ENCODE measurements at places on chromosomes 11 and 22.

DNA sequence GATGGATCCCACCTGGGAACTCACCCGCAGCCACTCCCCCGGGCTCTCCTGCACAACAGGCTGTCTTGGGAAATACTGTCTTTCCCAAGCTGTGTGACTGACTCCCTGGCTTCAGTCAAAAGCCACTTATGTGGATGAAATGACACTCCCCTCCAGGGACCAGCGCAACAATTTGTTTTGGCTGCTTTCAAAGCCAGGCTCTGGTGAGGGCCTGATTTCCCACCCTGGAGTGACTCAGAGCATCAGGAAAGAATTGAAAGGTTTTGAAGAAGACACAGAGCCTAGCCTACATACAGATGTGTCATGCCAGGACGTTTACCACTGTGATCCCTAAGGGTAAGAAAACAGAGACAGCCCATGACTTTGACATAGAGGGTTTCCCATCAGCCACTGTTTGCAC, 550.5 kb downstream of the MIAT start:
- DNase-seq, result no peak

- DNase-seq, result no peak
These were observed 32.7 kb downstream of the METTL15 start for GRCh38 chr11:28140689-28141455.

DNA sequence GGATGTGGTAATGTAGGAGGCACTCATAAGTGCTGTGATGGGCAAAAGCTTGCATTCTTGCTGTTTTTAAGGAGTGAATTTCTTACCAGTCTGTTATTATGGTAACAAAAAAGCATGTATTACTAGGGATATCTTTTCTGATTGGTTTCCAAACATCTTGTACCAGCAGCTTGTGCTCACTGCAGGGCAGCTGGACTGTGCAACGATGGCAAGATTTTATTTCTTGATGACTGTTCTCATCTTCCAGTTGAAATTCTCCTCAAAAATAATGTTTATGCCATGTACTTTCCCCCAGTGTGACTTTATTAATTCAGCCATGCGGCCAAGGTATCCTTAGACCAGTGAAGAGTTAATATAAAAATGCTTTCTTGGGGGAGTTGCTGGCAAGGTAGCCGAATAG, 35.4 kb downstream of the EMSY start:
- DNase-seq, result no peak

- peak; percentile 46 for DNase-seq
These were observed 4.5 kb downstream of the NEAT1 start for GRCh38 chr11:65426839-65427690.

GRCh38 chr11:72776117-72776843, 17.6 kb downstream of the STARD10 start:
- DNase-seq, result no peak

- no peak for DNase-seq
These were observed 94.5 kb downstream of the ME3 start for GRCh38 chr11:86577644-86578636.

GRCh38 chr11:112539741-112540140, 279.1 kb upstream of the PLET1 start:
- no peak for DNase-seq

DNA sequence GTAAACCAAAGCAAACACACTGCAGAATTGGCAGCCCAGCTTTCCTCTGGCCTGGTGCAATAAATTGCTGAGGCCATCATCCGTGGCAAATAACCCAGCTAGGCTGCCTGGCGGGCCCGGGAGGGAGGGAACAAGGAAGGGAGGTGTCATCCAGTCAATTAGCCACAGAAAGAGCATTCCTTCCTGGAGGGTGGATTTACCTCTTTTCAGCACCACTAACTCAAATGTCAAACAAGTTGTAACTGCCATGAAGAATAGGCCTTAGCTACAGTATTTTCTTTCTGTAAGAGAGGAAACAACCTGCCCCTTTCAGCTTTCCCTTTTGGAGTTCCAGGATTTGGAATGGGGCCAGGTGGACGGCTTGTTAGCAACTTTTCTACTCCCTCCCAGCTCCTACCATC, 163.8 kb upstream of the BDNF start:
- DNase-seq, result no peak

DNA sequence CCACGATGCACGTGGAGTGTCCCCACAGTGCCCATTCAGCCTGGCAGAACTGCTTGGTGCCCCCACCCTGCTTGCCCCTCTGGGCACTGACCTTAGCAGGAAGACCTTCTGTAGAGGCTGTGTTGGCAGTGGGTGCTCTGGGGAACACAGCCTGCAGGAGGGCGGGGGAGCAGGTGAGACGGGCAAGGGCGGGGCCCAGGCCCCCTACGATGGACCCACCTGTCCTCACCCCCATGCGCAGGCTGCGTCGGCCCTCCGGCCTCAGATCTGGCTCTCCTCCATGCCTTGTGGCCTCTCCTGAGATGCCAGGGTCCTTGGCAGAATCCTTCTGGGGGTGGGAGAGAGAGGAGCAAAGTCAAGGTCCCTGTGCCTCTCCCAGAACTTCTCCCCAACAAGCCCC, 10.9 kb downstream of the CDC42BPG start:
- no peak for DNase-seq

GRCh38 chr11:2041963-2042362, 44.3 kb upstream of the H19 start:
- DNase-seq, result no peak

- DNase-seq, result no peak
These were observed 13.1 kb downstream of the OR52A5 start for GRCh38 chr11:5124891-5125620.

GRCh38 chr11:69642913-69643632, 2.1 kb downstream of the CCND1 start:
- DNase-seq, result peak; percentile 78

DNA sequence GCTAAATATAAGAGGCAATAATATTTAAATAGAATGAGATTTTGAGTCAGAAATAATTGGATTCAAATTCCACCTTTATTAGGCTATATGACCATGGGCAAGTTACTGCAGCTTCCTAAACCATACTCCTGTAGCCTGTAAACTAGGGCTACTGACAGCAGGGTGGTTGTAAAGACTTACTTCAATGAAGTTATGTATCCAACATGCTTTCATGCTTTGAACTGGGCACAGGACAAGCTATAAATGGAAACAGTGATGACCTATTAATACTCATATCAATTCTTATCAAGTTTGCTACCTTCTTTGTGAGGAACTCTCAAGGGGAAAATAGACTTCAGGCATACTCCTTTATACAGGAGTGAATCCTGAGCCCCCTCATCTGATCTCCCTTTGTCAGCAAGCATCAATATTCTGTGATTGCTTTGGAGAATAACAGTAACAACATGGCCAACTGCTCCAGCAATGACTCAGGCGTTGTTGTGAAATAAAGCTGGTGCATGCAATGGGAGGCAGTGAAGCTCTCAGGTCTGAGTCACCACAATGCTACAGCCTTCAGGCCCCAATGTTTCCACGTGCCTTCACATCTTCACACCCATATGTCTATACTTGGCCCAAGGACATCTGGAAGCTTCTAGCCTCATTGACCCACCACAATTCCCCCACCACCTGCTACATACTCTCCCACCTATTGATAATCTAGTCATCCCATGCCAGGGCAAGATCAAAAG, 102.5 kb downstream of the KCNA4 start:
- no peak for DNase-seq

- DNase-seq, result no peak
These were observed 2.9 kb upstream of the MMP3 start for GRCh38 chr11:102846292-102846691.

DNA sequence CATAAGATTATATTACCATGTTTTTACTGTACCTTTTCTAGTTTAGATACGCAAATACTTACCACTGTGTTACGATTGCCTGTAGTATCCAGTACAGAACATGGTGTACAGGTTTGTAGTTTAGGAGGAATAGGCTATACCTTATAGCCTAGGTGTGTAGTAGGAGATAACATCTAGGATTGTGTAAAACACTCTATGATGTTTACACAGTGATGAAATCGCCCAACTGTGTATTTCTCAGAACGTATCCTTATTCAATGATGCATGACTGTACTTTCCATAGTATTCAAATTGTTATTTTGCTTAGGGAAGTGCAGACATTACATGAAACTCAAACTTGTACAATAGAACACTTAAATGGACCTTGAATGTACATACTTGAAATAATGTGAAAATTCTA, 188.1 kb upstream of the PDGFD start:
- DNase-seq, result no peak

DNA sequence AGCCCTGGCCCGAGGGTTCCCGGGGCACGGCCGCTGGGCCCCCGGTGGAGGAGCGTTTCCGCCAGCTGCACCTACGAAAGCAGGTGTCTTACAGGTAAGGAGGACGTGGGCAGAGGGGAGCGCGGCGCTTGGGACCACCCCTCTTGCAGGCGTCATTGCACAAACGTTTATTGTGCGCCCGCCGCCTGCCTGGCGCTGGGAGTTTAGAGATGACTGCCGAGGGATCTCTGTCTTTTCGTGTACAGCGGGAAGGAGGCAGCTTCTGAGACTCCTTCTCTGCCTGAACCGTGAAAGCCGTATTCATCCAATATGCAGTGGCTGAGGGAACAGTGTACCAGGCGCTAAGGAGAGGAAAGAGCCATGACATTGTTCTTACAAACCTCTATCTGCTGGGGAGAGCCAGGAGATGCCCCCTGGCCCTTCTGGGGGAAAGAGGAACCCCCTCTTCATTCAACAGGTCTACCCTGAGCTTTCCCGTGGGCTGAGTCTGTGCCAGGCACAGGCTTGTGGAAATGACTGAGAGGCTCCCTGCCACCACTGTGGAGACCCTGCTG, 13.8 kb upstream of the DGKZ start:
- no peak for DNase-seq

GRCh38 chr11:103085758-103086365, 6.1 kb downstream of the DCUN1D5 start:
- DNase-seq, result no peak

Measured in activated CD4-positive, alpha-beta T cell treated with anti-CD3 and anti-CD28 coated beads for 4 hours (primary cell).